Testis (tissue), 5 donors: ENCODE measurements at places on chromosomes 11 and 22. TPM values are rescaled to one million over a fixed set of nuclear protein-coding genes. Genes with fewer than 3 reads are reported as not detected.

DNA sequence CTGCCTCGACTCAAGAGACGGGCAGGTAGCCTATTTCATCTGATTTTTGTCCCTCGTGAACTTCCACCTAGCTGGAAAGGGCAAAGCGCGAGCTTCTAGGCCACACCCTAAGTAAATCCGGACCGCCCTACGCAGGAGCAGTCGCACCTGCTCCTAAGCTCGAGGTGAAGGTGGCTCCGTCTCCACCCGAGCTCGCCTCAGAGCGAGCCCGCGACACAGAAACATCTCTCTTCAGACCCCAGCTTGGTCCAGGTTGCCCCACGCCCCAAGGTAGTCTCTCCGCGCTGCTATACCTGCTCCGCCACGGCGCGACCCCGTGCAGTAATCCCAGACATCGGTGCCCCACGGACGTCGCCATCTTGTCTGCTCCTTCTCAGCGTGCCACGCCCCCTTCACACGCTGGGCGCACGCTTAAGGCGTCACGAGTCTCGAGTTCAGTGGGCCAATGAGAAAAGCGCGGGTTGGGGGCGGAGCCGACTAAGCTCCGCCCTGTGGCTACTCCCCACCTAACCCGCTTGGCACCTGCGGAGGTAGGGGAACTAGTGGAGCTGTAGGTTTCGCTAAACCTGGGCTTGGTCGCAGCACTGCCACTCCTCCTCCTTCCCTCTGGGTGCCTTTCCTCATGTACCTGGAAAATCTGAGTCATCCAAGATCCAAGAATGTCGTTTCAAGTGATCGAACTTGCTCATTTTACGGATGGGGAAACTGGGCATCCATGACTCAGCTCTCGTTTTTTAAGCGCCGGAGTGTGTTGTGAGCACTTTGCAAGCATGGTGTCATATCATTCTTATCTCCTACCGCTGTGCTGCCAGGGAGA lies at the start of gene PISD:
Gene PISD (minus strand): TSS at position 365 of the 817 bp plus-strand sequence. CDS start 7 bp downstream, at position 358.
- peak; percentile 98 for DNase-seq

DNA sequence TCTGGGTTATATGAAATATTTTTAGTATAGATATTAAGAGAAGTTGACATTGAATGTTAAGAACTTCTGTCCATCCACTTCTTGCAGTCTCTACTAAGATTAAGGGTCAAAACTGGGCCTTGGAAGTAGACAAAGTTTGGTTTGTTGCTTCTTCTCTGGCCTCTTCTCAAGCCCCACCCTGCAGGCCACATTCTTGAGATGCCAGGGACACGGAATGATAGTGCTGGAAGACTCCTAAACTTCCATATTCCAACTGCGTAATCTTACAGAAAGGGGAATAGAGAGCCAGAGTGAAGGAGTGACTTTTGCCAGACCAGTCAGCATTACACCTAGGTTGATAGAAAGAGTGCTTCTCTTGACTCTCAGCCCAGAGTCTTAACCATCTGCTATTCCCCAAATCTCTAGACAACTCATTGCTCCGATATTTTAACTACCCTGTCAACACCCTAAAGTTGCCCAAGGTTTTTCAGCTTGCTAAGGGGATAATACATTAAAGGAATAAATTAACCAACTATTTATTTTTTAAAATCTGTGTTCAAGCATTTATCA lies 136.4 kb upstream of the SYN3 start:
- DNase-seq: no peak

DNA sequence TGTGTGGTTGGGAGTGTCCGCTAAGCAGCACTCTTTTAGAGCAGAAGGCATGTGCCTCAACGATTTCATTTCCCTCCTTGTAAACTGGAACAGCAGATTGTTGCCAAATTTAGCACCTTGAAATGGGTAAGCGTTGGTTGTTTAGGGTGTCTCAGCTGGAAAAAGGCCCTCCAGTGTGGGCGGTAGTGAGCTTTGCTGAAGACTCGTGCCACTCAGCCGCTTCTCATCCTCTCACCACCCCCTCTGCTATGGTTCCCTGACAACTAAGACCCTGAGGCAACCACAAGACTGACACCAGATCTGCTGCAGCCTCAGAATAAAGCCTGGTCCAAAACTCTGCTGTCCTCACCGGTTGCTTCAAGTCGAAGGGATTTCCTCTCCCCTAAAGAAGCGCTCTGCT lies 9.9 kb upstream of the FERMT3 start:
- no peak for DNase-seq

The DCHS1 gene
- 7.1 TPM for total RNA-seq
